ENCODE measurements at places on chromosomes 4 and X.

DNA sequence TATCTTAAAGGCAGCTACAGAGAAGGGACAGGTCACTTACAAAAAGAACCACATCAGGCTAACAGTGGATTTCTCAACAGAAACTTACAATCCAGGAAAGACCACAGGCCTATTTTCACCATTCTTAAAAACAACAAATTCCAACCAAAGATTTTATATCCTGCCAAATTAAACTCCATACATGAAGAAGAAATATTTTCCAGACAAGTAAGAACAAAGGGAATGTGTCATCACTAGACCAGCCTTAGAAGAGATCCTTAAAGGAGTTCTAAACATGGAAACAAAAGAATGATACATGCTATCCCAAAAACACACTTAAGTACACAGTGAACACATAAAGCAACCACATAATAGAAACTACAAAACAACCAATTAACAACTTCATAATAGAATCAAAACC, 105.6 kb downstream of the ANXA10 start:
- DNase-seq = no peak

- no peak for DNase-seq
These were observed 40.5 kb downstream of the UBA6 start for GRCh38 chr4:67660418-67660817.

GRCh38 chr4:140252141-140252741, 98.3 kb upstream of the MAML3 start:
- DNase-seq = peak; percentile 18

GRCh38 chr4:45688341-45688740, 435.5 kb downstream of the GABRG1 start:
- DNase-seq = no peak

- no peak for DNase-seq
These were observed 50.4 kb downstream of the PDK3 start for GRCh38 chrX:24515447-24515846.

DNA sequence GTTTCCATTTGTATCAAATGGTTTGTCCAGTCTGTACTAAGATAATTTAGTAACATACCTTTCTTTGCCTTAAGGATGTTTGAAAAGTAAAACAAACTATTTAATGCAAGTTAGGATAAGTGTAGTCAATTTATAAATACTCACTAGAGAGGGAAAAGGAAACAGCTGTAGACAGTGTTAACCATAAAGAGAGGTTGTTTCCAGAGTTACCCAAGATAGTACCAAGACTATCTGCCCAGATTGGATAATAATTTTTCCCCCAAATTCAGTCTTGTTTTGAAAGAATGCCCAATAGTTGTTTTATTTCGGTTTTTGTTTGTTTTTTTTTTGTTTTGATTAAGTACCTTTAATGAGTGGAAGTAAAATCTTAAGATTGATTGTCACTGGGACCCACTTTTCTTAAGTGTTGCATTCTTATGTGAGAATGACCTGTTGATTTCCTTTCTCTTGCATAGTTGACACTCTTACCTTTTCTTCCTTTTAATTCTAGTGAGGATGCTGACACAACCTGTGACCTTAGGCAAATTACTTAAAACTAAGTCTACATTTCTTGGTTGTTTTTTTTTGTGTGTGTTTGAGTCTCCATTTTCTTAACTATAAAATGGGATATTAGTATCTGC, 12.8 kb downstream of the AFF1 start:
- no peak for DNase-seq

- DNase-seq = no peak
These were observed 81.4 kb downstream of the HTRA3 start for GRCh38 chr4:8350841-8351461.

Measured in activated T-cell treated with anti-CD3 and anti-CD28 coated beads, Interleukin-2, amount 50 U/mL, for 72 hours (primary cell).